PC-9 (cell line): ENCODE measurements at places on chromosomes 5 and 9.
A peak's percentile ranks its signal among the peaks of the same experiment; 100 is the strongest.

DNA sequence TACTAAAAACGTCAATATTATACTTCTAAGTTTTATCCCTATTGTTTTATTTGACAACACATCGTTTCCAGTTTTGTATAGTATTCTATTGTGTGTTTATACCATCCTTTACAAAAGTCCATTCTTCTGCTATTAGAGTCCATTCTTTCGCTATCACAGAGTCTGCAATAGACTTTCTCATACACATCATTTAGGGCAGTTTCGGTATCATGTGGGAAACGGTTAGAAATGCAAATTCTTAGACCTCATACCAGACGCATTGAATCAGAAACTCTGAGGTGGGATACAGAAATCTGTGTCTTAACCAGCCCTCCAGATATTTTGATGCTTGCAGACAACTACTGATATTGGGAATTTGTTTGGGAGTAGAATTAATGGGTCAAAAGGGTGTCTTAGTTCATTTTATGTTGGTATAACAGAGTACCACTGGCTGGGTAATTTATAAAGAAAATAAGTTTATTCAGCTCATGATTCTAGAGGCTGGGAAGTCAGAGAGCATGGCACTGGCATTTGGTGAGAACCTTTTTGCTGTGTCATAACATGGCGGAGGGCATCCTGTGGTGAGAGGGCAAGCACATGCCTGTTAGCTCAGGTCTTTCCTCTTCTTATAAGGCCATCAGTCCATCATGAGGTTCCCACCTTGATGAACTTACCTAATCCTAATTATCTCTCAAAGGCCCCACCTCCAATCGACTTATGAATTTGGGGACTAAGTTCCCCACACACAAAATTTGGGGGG lies 21.1 kb downstream of the CARTPT start:
- DNase-seq: no peak

GRCh38 chr9:98865284-98865875 lies 57.9 kb downstream of the GALNT12 start:
- no peak for DNase-seq

GRCh38 chr5:108001222-108001621 lies 330.5 kb upstream of the EFNA5 start:
- DNase-seq: no peak

- no peak for DNase-seq
Observed at GRCh38 chr9:130284249-130284625, 18.7 kb downstream of the HMCN2 start.

DNA sequence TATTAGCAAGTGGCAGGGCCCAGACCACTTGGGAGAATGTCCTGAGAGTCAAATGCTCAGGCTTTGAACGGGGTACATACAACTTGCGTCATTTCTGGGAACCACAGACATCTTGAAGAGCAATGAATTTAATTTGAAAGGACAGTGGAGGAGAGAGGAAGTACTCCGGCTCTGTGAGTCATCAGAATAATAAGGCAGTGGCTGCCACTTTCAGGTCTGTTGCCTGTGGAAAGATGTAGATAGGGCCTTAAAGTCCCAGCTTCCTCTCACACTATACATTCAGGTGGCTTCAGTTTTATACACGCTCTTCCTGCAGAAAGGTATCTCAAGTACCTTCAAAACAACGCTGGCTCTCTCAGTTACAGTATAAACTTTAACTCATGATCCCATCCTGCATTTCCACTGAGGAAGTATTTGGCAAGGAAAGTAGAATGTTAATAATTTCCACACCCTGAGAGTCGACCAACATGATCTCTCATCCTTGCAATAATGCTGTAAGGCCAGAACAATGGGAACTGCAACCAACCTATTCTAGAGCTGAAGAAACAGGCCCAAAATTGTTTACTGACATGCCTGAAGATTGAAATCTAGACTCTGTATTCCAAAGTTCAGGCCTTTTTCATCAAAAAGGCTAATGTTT lies 6.8 kb upstream of the PRUNE2 start:
- DNase-seq: no peak

DNA sequence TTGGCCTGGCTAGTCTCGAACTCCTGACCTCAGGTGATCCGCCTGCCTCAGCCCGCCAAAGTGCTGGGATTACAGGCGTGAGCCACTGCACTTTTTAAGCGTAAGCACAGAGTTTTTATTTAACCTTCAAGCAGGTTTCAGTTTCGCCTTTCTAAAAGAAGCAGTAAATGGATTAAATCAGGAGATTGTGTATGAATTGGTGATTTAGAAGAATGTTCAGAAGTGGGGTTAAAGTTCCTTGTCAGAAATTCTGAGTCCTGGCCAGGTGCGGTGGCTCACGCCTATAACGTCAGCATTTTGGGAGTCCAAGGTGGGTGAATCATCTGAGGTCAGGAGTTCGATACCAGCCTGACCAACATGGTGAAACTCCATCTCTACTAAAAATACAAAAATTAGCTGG lies 12.2 kb downstream of the HSPA4 start:
- DNase-seq: peak; percentile 71

GRCh38 chr9:86830356-86830755 lies 117.0 kb downstream of the GAS1 start:
- DNase-seq: no peak

DNA sequence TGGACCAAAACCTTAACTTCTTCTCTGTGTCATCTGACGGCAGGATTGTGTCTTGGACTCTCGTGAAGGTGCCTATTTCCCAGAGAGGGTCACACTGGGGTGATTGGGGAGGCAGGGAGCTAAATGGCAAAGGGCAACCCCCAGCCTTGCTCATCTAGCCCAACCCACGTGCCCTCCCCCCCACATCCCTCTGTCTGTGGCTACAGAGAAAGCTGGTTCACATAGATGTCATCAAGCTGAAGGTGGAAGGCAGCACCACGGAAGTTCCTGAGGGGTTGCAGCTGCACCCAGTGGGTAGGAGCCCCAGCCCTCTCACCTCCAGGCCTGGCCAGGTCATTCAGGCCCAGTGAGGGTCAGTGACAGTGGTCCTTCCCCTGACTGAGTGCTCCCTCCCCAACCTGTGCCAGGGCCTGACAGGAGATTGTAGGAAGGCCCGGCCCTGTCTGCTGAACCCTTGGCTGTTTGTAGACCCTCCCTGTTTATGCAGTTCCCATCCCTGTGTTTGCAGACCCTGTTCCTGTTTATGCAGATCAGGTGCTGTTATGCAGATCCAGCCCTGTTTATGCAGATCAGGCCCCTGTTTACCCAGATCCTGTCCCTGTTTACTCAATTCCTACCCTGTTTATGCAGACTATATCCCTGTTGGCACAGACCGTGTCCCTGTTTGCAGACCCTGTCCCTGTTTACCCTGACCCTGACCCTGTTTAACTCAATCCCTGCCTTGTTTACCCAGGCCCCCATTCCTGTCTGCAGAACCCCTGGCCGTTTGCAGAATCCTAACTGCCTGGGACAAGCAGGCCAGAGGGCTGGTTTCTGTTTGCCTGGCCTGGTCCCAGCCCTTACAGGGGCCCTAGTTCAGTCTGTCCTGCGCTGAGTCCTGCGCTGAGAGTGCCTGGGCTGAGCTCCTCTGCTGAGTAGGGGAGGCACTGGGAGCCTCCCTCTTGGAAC lies 10.4 kb downstream of the ENHO start:
- DNase-seq: no peak

DNA sequence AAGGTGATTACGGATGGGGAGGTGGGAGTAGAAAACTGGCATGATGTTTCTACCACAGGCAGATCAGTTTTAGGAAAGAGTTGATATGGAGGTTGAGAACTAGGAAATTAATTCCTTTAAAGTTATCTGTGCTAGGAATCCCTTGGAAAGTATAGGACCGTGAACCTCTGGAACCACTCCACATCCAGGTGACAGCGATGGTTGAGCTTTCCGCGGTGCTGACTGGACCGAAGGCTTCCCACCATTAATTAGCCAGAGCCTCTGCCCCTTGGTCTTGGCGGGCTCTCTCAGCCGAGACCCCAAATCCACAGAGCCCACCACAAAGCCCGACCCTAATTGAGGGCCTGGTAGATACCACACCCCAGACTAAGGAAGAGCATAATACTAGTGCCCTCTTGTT lies 147.3 kb downstream of the MELK start:
- no peak for DNase-seq

- DNase-seq: no peak
Observed at GRCh38 chr9:129887334-129888292, 52.4 kb downstream of the USP20 start.

GRCh38 chr5:1507457-1507856 lies 16.3 kb downstream of the LPCAT1 start:
- DNase-seq: no peak

DNA sequence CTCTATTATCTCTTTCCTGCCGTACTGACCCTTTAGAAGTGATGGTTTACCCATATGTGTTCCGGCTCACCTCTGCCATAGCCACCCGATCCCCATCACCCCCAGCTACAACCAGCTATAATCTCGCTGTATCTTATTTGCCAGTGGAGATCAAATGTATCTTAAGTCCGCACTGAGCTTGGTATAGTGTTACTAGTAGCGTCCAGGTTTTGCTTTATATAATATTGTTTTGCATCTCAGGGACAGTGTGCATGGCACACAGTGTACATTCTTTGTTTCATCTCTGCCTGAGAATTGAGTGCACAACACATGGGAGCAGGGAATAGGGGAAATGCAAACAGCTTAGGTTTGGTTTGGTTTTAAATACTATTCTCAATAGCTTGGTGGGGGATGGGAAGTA lies 135.8 kb upstream of the SNX2 start:
- DNase-seq: no peak

GRCh38 chr5:83414601-83415000 lies 56.9 kb upstream of the VCAN start:
- no peak for DNase-seq

DNA sequence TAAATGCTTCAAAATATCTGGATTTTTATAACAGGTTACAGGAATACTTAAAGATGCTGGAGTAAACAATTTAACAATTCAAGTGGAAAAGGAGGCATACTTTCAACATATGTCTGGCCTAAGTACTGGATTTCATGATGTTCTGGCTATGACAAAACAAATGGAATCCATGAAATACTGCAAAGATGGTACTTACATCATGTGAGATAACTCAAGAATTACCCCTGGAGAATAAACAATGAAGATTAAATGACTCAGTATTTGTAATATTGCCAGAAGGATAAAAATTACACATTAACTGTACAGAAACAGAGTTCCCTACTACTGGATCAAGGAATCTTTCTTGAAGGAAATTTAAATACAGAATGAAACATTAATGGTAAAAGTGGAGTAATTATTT lies 35.6 kb downstream of the SLC30A5 start:
- DNase-seq: no peak

DNA sequence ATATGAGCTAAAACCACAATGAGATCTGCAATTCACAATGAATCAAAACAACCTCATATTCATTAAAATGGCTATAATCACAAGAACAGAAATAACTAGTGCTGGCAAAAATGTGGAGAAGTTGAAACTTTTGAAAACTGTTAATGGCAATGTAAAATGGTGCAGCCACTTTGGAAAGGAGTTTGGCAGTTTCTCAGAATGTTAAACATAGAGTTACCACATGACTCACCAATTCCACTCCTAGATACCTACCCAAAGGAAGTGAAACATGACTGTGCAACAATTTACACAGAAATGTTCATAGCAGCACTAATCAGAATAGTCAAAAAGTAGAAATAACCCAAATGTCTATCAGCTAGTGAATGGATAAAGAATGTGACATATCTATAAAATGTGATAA lies 862.2 kb downstream of the DTWD2 start:
- DNase-seq: no peak

DNA sequence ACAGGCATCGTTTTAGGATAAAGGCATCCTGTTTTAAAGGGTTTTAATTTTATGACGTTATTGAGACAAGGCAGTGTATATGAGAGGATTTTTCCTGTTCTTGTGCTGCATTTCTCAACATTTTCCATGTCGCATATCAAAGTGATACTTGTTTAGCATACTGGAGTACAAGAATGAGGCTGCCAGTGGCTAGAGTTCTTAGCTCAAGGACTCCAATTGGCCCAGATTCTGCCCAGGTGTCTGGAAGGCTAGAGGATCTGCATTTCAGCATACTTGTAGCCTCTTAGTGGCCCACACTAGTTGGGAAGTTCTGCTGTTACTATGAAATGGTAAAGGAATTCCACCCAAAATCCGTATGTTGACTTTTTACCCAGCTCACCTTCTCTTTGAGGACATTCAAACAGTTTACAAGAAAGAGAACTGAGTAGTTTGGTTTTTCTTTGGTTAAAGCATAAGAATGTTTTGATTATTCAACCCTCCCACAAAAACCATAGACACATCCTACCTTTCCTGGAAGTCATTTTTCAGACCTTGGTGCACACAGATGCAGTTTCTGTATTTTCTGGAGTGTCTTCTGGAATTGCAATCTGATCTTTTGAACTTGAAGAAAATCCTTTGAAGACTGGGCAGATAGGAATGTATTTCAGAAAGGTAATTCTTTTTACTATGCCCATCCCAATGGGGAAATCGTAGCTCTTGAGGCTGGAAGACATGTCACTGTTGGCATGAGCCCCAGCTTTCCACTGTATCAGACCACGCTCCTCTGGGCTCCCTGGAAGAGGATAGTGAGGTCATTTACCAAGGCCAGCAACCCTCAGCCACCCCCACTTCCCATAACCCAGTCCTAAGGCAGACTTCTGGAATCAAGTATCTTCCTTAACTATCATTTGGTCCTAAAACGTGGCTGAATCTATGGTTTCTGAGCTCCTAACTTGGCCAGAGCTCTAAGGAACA lies 11.3 kb downstream of the SLC23A1 start:
- no peak for DNase-seq

DNA sequence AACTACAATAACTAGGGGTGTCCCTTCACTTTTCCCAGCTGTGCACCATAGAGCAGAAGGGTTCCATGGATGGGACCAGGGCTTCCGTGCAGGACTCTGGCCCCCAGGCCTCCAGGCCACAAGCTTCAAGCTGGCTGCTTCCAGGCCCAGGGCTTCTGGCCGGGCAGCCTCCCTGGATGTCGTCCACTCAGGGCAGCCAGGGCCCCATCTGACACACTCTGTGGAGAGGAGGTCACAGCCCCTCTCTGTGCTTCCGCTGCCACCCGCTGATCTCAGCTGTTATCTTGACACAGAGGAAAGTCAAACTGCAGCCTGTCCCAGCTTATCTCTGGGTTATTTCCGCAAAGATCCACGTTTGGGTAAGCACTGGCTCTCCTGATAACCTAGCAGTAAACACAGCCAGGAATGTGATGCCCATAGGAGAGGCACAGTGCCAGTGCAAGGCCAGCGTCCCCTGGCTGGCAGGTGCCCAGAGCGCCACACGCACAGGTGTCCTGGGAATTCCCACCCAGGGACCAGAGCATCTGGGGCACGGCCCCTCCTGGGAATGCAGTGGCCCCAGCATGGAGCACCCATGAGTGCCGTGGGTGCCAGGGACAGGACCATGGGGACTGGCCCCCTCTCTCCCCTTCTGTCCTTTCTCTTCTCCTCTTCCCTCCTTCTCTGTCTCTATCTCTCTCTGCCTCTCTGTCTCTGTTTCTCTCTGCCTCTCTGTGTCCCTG lies 15.6 kb upstream of the SLC6A19 start:
- no peak for DNase-seq

DNA sequence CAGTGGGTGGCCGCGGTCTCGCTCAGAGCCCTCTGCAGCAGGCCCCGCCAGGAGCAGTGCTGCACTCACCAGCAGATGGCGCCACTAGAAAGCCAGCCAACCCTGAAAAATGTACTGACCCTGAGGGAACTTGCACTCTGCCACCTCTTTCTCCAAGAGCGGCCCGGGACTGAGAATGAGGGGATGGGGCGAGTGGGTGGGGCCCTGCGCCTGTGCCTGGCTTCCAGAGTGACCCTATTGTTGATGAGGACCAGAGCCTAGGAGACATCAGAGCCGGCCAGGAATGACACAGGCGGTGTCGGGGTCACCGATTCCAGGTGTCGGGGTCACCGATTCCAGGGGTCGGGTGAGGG lies 2.9 kb upstream of the IL17B start:
- DNase-seq: no peak
